ENCODE measurements at places on chromosomes 7 and 10.

- no peak for DNase-seq
These were observed 422.4 kb upstream of the STEAP1 start for GRCh38 chr7:89731751-89732445.

GRCh38 chr7:121936951-121937623, 64.1 kb downstream of the PTPRZ1 start:
- DNase-seq: no peak

DNA sequence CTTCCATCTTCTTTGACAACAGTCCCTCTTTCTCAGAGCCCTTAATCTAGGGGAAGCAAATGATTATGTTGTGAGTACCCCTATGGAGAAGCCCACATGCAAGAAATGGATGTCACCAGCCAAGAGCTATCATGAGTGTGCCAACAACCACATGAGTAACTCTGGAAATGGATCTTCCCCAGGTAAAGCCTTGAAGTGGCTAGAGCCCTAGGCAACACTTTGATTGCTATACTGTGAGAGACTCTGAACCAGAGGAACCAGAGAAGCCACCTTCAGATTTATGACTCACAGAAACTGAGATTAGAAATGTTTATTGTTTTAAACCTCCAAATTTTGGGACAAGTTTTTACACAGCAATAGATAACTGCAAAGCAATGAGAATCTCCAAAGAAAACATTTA, 60.9 kb upstream of the COL1A2 start:
- no peak for DNase-seq

DNA sequence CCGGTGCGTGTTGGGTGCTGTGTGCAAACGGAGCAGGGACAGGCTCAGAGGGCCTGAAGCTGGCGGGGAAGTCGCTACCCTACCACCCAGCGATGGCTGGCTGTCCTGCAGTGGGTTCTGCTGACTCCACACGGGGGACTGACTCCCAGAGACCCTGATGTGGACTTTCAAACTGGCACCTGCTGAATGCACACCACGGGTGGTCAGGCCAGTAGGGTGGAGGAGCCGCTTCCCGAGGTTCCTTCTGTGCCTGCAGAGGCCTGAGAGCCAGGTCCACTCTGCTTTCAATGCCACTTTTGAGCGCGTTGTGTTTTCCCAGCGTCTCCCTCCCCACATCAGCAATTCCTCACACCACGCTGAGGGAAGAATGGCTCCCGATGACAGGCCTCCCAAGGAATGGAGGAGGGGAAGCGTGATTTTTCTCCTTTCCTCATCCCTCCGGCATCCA, 135.3 kb downstream of the ADARB2 start:
- no peak for DNase-seq

GRCh38 chr7:155211761-155212160, 85.9 kb upstream of the INSIG1 start:
- no peak for DNase-seq

GRCh38 chr10:56679578-56679977, 318.5 kb upstream of the ZWINT start:
- DNase-seq: no peak

GRCh38 chr7:46975493-46975892, 606.4 kb downstream of the TNS3 start:
- DNase-seq: no peak

- DNase-seq: no peak
These were observed 69.7 kb downstream of the ZNF365 start for GRCh38 chr10:62443866-62444265.
